Hippocampal formation (tissue), 2 donors: ENCODE measurements at places on chromosomes 5 and 9.

GRCh38 chr5:149603920-149604319, 22.6 kb downstream of the ARHGEF37 start:
- no peak for DNase-seq

GRCh38 chr5:151620461-151620840, 29.3 kb upstream of the FAT2 start:
- no peak for DNase-seq

DNA sequence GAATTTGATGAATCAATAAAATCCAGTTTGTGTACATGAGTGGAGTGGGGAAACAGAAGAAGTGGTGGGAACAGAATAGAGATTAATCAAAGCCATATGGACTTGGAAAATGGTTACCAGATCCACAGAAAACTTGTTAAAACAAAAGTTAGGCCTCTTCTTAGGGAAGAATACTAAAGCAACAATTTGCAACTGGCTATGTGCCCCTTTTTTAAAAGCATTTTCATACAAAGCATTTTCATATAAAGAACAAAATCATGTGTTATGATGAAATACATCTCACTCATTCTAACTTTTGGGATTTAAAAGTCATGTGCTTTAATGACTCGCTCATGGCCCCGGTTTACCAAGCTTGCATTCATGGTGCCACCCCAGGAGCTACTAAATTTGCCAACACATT, 276.9 kb downstream of the EFNA5 start:
- DNase-seq: no peak

DNA sequence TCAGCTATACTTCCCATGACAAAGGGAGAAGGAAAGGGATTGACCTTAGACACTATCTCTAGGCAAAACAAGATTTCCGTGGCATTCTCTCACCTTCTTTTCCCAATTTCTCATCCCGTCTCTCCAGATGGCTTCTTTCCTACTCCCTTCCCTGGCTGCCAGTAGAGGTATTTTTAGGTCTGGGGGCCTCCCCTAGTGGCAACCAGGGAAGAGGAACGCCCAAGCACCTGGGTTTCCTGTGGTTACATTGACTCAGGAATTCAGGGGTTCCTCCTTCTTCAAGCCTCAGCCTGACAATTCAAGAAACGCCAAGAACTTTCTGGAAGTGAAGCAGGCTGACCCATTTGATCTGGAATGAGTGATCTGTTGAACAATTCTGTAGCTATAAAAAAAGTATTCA, 111.5 kb upstream of the OSMR start:
- DNase-seq: no peak

DNA sequence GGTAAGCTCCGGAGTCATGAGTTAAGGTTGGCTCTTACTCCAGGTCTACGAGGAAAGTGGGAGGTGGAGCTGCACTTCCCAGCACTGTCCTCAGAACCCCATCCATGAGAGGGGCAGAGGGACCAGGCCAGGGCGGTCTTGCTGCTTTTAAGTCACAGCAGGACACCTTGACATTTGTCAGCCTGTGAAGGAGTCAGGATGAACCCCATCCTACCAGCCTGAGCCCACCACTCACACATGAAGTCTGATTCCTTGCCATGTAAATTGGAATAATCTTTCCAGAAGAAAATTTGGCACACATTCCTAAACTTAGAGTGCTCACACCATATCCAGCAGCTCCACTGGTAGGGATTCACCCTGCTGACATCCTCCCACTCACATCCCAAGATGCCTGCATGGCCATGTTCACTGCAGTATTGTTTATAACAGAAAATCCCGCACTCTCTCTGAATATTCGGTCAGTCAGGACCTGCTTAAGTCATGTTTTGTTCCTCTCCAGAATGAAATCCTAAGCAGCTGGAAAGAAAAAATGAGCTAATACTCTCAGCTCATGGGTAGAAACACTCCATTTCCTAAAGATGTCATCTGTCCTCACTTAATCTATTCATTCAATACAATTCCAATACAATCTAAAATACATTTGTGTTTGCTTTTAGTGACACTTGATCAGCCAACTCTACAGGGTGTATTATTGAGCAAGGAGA, 79.3 kb upstream of the COL5A1 start:
- DNase-seq: no peak

DNA sequence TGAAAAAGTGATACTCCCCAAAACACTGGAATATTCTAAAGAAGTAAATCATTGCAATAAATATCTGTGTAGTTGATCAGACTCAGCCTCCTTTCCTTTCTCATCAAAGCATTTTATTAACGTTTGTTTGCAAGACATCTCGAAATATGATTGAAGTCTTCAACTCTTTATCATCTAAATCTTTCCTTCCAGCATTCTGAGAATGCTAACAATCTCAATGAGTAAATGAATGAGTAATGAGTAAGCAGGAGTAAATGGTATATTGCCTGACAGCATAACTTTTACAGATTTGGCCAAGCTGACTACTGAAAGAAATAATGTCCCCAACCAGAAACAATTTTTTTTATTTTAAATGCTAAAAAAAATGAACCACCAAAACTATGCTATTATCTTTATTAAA, 157.1 kb downstream of the SLCO4C1 start:
- no peak for DNase-seq

DNA sequence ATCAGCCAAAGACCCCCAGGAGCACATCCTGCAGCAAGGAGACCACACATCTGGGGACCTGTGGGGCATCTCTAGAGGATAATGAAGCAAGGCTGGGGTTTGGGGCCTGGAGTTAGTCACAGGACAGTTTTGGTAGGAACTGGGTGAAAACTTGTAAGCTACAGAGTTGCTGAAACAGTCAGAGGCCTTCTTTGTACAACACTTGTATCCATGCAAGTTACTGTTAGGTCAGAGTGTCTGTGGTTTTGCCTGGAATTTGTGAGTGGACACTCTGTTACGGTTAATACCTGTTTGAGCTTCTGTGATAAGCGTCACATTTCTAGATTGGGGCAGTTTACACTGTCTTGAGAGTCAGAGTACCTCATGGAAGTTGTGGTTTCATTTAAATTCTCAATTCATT, 22.6 kb upstream of the ASPN start:
- no peak for DNase-seq

DNA sequence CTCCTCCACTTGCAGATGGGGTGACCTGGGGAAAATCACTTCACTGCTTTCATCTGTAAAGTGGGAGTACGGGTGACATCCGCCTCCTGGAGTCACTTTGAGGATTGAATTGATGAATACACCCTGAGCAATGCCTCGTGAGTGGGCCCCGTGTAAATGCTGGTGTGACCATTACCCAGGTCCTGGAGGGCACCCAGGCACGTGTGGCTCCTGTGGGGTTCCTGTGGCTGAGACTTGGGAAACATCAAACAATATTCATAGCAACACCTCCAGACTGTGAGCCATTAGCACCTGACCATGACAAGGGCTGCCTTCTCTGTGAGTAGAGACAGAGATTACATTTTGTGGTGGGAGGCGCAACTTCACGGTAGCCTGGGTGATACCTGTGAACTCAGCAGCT, 11.4 kb downstream of the MRPL36 start:
- DNase-seq: no peak

- no peak for DNase-seq
These were observed 1.5 kb downstream of the MAMDC4 start for GRCh38 chr9:136853596-136854112.

DNA sequence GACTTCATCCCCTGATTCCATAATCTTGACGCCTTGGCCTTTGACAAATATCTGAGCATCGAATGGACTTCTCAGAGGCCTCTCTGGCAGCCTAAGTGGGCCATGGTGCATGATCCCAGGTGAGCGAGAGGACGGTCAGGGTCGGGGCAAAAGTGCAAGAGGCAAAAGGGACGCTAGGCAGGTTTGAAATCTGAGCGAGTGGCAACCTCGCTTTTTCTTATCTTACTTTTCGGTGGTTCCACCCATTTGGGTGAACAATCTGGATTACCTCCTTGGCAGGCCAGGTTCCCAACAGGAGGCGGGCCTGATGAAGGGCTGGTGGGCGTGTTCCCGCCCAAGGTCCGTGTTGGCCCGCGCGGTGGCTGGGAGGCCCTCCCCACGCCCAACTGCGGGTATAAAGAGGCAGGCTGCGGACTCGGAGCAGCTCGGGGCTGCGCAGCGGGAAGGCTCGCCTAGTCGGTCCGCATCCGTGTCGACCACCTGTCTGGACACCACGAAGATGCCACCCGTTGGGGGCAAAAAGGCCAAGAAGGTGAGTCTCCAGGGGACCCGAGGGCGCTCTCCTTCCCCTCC, at the start of gene BHMT:
BHMT (plus strand) TSS at position 423 of the 573 bp plus-strand sequence; CDS start at position 500, 77 bp downstream.
- no peak for DNase-seq

DNA sequence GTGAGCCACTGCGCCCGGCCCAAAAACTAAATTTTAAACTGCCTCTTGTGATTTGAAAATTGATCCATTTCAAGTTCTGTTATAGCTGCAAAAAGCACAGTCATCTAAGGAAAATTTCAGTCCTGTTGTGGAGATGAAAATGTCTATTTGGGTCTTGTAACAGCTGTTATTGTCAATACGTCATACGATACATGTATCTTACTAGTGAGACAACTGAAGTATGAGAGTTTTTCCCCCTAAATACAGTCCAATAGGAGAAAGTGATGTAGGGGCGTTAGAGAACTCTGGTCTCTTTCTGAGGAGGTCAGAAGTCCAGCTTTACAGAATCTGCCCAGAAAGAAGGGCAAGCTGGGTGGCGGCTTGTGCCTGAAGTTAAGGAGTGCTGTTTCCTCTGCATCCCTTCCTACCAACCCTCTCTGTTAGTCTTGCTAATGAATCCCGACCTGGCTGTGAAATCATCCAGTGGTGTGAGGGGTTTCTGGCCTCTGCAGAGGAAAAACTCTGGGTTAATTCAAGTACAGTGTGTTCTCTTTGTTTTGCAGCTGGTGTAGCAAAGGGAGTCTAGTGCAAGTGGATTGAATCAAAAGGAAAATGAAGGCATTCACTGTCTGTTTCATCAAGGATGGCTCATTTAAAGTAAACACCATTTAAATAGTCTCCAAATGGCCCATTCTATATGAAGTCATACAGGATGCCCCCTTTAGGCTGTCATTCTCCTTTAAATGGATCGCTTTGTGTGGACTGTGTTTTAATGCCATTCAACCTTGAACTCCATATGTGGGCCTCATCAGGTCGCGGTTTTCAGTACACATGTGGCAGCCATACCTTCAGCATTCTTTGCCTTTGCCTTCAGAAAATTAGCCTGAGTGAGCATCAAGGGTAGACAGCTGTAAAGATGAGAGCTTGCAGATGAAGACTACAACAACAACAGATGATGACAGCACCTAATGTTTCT, 59.0 kb downstream of the AOPEP start:
- no peak for DNase-seq

GRCh38 chr9:81669866-81670265, 19.5 kb downstream of the TLE1 start:
- DNase-seq: no peak

GRCh38 chr5:124704594-124705284, 41.7 kb downstream of the ZNF608 start:
- DNase-seq: peak; percentile 19

- DNase-seq: no peak
These were observed 83.4 kb downstream of the ACTL7B start for GRCh38 chr9:108772301-108772894.

GRCh38 chr9:99335280-99335679, 113.2 kb downstream of the SEC61B start:
- no peak for DNase-seq
